CD4-positive, alpha-beta T cell (primary cell): ENCODE measurements at places on chromosomes 7 and 10.
A peak's percentile ranks its signal among the peaks of the same experiment; 100 is the strongest.

- no peak for DNase-seq
Observed at GRCh38 chr7:116148626-116149025, 61.7 kb upstream of the TES start.

DNA sequence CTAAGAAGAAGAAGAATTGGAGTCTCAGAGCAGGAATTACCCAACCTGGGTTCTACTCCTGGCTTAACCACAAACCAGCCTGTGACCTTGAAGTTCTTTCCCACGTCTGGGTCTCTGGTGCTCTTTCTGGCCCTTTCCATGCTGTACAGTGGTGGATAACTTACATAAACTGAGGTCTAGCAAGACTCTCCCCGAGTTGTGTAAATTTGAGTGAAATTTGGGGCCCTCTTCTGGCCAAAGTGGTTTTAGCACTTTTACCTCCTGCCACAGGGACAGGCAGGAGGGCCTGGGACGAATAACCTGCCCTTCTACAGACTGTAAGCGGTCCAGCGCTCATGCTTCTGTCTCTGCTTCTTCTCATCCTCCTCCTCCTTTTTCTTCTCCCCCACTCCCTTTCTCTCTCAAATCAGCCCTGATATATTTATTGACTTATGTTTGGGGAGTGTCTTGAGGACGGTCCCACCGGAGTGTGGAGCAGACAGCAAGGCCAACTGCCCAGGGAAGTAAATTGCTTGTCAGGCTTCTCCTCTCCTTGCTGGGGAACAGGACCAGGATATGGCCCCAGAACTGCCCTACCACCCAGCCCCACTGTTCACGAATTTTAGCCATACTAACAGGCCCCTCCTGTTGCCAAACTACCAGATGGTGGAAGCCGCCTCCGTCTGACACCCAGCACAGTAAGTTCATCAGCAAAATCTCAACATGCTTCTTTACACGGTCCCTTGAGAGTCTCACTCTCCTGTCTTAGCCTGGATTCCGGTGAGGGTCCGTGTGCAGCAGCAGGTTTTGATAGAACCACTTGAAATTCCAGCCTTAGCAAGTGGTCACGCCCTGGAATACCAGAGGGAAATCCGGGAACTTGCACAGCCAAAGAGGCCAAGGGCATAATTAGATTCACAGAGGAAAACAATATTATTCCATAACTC lies 4.0 kb upstream of the SH3PXD2A start:
- DNase-seq, result peak; percentile 72

DNA sequence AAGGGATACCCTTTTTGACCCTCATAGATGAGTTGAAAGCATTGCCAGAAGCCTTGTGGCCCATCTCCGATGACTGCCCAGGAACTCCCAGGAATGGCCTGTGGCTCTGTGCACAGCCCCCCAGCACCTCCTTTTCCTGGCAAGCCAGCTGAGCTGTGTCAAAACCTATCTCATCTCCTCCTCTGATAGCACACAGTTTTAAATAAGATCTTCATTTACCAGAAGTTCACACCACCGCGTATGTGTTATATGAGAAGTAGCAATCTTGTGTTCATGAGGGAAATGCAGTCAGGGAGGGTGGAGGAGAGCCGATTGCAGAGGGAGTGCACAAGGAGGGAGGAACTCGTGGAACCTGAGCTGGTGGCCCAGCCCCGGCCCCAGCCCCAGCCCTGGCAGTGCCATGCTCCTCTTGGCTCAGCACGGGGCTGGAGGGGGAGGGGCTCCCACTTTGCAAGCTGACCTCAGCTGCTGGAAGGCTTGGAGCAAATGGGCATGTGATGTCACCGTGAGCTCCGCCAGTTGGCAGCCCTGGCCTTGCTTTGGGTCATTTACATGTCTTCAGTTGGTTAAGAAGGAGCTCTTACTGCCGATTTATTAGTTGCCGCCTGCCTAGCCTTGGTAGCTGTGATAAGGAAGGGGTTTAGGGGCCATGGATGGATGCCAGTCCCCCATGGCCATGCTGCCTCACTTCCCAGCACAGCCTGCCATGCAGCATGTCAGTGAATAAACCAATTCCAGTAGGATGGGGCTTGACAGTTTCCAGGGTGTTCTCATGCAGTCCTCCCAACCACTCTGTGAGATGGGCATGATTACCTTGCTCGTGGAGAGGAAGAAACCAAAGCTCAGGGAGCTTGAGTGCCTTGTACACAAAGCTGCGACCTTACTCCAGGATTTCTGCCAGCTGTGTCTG lies 20.0 kb downstream of the UNC5B start:
- no peak for DNase-seq

DNA sequence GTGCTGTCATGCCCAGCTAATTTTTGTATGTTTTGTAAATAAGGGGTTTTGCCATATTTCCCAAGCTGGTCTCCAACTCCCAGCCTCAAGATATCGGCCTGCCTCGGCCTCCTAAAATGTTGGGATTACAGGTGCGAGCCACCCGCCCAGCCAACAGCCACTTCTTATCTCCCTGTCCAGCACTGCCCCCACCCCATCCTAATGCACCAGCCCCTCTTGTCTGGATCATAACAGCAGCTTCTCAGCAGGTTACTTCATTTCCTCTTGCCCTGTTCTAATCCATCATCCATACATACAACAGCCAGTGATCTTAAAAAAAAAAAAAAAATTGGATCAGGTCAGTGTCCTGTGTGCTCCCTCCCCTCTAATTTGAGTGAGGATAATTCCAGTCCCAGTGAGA lies 12.8 kb upstream of the FRAT2 start:
- DNase-seq, result no peak

GRCh38 chr10:89653410-89653869 lies 8.4 kb upstream of the PANK1 start:
- no peak for DNase-seq

DNA sequence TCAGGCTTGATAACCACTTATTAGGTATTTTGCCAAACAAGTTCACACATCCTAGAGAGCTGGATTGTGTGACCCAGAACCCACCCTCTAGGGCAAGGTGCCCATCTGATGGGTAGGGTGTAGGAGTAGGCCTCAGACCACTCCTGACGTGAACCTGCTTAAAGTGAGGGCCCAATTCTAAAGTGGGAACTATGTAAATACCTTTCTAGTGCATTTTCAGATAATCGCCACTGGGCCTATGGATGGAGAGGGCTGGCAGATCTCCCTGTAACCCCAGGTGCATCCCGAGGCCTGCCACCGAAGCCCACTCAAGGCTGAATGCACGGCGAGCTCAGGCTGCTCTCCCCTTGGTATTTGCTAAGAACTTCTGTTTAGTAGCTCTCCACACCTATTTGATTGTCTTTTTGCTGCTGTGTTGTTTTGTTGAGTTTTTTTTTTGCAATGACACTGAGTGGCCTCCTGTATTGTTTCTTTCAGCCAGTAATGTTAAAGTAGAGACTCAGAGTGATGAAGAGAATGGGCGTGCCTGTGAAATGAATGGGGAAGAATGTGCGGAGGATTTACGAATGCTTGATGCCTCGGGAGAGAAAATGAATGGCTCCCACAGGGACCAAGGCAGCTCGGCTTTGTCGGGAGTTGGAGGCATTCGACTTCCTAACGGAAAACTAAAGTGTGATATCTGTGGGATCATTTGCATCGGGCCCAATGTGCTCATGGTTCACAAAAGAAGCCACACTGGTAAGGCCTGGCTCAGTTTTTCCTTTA lies 71.7 kb downstream of the IKZF1 start:
- no peak for DNase-seq

- no peak for DNase-seq
Observed at GRCh38 chr10:50992356-50992901, 81.9 kb upstream of the PRKG1 start.

- DNase-seq, result no peak
Observed at GRCh38 chr10:91493313-91493712, 83.2 kb downstream of the HECTD2 start.

- DNase-seq, result peak; percentile 36
Observed at GRCh38 chr7:2138146-2138765, 94.5 kb downstream of the MAD1L1 start.

GRCh38 chr10:129780901-129781795 lies 182.9 kb downstream of the EBF3 start:
- no peak for DNase-seq

- peak; percentile 73 for DNase-seq
Observed at GRCh38 chr10:132023092-132023811, 41.5 kb upstream of the BNIP3 start.

DNA sequence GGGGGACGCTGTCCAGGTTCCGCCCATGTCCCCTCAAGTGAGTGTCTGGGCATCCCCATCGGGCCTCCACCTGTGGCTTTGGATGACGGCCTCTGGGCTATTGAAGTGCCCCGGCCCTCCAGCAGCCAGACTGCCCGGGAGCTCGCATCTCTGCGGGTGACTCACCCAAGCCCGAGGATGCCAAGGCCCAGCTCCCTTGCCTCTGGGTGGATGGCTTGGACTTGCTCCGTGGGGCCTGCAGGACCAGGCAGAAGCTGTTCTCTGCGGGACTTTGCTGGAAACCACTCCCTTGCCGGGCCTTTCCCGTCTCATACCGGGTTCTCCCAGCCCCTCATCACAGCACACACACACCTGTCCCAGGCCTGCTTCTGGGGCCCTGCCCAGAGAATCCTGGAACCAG lies 22.4 kb downstream of the DPYSL4 start:
- DNase-seq, result no peak

- DNase-seq, result peak; percentile 70
Observed at GRCh38 chr7:1532456-1533254, 2.2 kb downstream of the MAFK start.

- no peak for DNase-seq
Observed at GRCh38 chr7:157831143-157831905, 494.5 kb downstream of the DNAJB6 start.

DNA sequence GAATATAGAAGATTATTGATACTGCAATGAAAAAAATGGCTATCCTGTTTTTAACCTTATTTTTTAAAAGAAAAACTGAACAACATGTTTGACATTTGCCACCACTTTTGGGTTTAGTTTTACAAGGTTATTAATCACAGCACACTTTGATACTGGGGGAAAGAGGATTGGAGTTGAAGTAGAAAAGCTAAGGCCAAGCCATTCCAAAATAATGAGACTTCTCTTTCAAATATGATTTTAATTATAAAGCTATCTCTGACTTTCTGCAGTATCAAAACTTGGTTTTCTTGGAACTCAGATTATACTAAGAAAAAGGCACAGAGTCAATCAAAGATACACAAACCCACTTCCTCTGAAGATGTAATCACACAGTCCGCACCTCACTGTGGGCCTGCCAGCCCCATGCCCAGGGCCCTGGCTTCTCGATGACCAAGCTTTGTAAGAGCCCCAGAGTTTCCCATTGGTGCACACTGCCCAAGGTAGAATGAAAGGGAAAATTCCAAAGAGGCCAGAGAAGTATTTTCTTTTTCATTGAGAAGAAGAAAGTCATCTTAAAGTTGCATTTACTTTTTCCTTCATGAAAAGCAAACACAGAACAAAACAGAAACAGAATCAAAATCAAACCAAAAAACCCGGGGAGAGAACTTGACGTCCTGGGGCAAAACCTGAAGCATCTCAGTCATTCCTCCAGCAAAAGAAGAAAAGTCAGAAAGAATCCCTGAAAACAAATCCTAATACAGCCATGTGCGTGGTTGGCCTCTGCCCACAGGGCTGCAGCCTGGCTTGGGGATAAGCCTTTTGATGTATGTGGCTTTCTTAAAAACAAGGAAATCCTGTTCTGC lies 187.7 kb upstream of the KLF6 start:
- no peak for DNase-seq

GRCh38 chr7:19982841-19983835 lies 209.7 kb upstream of the TMEM196 start:
- no peak for DNase-seq

DNA sequence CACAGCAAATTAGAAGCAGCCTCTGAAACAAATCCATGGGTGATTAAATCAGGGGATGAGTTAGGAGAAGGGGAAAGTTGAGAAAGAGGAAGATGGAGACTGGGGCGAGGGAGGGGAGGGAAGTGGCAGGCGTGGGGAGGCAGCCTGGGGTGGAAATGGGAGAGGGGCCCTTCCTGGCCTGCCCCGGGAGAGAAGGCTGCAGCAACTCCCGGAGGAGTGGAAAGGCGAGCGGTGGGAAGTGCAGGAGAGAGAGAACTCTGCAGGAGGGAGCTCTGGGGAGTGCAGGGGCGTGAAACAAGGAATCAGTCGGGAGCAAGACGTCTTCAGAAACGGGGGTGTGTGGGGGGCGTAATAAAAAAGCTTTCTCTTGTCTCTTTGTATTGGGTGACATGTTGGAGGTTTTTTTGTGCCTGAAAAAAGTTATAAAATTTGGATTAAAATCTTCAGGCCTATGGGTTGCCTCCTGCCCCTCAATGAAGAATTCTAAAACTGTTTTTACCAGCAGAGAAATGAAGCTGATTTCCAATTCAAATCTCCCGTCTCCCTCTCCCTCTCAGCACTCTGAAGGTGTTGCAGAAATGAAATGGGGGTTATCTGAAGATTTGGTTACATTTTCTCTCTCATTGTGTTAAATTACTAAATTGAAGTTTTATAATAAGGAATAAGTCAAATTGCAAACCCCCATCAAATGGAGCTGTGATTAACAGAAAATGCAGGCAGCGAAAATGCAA lies 4.7 kb upstream of the UNCX start:
- DNase-seq, result no peak

- DNase-seq, result no peak
Observed at GRCh38 chr7:108875139-108875538, 305.5 kb downstream of the DNAJB9 start.

- DNase-seq, result no peak
Observed at GRCh38 chr10:61981460-61981859, 80.0 kb downstream of the ARID5B start.

- DNase-seq, result no peak
Observed at GRCh38 chr10:123665491-123666286, 466 bp upstream of the GPR26 start.

- DNase-seq, result no peak
Observed at GRCh38 chr7:45196374-45196773, 38.8 kb downstream of the RAMP3 start.

- no peak for DNase-seq
Observed at GRCh38 chr10:3566627-3567026, 218.4 kb downstream of the KLF6 start.

DNA sequence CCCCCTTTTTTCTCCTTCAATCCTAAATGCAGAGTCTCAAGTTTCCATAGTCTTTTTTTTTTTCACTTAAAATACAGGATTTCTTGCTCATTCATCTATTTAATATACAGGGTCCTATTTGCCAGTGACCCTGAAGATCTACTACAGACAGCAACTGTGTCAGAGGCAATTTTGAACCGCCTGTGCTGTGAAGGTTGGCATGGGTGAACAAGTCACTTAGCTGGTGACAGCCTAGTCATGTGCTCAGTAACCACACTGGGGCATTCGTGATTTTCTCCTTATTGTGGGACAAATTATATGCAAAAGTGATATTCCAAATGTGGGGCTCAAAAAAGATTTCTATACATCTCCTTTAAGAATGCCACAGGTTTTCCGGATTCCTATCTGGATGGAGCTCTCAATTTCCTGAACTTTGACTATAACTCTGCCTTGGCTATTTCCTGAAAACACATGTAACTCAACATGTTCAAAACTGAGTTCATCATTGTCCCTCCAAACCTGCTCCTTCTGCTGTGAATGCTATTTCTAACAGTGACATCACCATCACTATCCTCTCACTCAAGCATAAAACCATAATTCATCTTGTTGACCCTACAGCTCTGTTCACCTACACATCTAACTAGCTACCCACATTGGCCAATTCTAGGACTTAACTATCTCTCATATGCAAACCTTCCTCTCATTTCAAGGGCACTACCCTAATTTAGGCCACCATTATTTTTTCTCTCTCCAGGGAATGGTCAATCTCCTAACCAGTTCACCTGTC lies 36.7 kb downstream of the CDK6 start:
- DNase-seq, result no peak

GRCh38 chr10:94623572-94623971 lies 60.0 kb upstream of the CYP2C18 start:
- no peak for DNase-seq

GRCh38 chr7:28419716-28420115 lies 7.4 kb downstream of the CREB5 start:
- DNase-seq, result no peak

- no peak for DNase-seq
Observed at GRCh38 chr10:69866688-69867461, 65.2 kb downstream of the COL13A1 start.
